GM23248 (cell line): ENCODE measurements at places on chromosomes 12 and 14.

DNA sequence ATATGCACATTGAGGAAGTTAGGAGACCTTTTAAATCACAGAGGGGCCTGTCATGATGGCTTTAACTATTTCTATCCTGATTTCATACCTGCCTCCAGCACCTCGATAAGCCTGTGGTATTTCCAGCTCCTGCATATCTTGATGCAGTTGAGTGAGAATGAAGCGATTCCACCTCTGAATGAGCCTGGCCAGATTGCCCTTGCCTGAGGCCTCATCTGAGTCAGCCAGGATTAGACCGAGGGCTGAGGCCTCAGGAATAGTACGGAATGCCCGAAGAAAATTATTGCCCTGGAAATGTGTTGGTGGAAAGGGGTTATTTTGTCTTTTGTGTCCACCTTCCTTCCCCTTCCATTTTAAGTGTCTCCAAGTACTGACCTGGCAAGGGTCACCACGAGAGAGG lies 8.4 kb upstream of the CNPY2 start:
- DNase-seq: no peak

DNA sequence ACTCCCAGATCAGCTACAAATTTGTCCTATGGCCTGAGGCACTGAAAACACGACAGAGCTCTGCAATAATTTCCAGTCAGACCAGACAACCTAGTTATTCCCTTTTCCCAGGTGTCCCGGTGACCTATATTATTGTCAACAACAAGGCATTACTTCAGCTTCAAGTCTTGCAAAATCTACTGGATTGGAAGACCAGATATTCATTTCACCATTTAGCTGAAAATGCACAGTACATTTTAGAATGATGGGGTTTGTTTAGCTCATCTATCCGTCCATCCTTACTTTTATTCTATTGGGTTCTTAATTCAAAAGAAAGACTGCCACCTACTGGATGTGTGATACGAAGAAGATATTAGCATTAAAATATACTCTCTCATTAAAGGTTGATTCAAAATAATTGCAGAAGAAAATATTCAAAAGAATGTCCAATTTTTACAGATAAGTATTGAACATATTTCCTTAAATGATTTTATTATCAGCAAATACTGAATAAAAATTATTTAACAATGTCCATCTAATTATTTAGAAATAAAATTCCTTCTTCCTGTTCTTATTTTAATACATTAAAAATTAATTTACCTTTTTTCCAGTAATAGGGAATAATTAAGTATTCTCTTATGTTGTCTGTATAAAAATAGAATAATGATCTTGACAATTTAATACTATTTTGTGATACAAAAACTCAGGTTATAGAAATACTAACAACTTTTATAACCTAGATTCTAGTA lies 244.9 kb upstream of the LRIG3 start:
- peak; percentile 79 for DNase-seq

GRCh38 chr14:106507354-106507753 lies 981.0 kb downstream of the TMEM121 start:
- DNase-seq: no peak

GRCh38 chr12:16269946-16270345 lies 7.5 kb downstream of the SLC15A5 start:
- DNase-seq: no peak

GRCh38 chr14:74563233-74563585 lies 48.8 kb downstream of the LTBP2 start:
- DNase-seq: no peak

DNA sequence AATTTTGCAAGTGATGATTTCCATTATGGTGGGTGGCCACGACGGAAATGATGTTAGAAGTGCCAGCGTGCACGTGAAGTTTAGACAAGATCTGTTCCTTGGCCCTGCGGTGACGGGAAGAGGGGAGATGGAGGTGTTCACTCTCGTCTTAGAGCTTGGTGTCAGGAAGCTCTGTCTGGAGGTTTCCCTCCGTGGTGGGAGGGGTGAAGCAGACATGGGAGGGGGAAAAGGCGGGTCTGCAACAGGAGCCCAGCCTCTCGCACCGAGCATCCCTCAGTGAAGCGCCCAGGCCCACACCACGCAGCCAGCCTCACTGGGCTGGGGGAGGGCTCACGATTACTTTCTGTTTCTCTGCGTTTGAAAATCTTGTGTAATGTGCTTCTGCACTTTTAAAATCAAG lies 26.3 kb downstream of the EML1 start:
- DNase-seq: no peak

- no peak for DNase-seq
These were observed 17.6 kb downstream of the C14orf132 start for GRCh38 chr14:96056509-96057422.

GRCh38 chr12:48265777-48266176 lies 62.7 kb upstream of the OR10AD1 start:
- no peak for DNase-seq

DNA sequence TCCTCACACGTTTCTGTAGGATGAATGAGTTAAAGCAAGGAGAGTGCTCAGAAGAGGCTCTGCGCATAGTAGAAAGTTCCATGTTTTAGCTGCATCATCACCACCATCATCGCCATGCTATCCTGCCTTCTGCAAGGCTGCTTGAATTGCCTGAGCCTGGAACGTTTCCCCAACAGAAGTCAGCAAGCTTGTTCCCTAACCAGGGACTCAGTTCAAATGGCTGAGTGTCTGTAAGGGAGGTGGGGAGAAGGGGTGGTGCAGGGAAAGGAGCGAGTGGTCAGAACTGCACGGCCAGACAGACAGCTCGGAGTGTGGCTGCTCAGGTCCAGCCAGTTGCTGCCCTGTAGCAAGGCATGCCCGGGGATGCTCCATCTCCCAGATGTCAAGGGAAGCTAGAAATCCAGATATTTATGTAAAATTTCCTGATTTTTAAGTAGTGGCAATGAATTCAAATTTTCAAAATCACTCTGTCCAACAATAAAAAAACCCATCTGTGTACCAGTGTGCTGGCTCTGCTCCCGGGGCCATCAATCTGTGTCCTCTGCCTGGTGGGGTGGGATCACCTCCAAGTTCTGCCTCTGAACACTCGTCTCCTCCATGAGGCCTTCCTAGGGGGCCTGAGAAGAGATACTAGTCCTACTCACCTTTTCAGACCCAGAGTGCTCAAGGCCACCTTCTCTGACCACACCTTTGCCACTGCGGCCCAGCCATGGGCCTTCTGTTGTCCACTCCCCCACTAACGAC lies 162.7 kb downstream of the FOXN3 start:
- no peak for DNase-seq

DNA sequence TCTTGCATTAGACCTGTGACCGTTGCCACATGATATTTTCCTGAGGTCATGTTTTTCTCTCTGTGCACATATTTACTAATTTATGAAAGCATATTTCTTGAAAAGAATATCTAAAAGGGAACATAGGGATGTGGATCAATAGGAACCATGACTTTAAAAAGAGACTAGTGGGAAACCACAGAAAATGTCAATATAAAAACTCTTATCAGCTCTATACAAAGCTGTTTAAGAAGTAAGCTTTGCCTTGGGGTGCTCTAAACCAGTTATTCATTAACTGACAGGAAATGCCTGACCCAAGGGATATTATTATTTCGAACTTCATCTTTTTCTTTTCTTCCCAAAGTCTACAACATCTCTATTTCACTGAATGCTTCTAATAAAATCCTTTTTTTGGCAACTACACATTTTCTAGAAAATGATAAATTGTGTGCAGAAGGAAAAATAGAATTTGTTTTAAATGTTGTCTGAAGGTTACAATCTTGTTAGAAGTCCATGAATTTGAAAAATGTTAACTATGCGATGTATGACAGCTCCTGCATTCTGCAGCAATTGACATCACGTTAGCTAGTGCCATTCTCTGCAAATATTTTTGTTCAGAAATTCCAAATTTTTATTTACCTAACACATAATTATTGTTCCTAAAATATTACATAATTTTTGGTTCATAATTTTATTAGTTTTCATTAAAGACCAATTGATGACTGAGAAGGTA lies 345.0 kb downstream of the SLC16A7 start:
- no peak for DNase-seq

DNA sequence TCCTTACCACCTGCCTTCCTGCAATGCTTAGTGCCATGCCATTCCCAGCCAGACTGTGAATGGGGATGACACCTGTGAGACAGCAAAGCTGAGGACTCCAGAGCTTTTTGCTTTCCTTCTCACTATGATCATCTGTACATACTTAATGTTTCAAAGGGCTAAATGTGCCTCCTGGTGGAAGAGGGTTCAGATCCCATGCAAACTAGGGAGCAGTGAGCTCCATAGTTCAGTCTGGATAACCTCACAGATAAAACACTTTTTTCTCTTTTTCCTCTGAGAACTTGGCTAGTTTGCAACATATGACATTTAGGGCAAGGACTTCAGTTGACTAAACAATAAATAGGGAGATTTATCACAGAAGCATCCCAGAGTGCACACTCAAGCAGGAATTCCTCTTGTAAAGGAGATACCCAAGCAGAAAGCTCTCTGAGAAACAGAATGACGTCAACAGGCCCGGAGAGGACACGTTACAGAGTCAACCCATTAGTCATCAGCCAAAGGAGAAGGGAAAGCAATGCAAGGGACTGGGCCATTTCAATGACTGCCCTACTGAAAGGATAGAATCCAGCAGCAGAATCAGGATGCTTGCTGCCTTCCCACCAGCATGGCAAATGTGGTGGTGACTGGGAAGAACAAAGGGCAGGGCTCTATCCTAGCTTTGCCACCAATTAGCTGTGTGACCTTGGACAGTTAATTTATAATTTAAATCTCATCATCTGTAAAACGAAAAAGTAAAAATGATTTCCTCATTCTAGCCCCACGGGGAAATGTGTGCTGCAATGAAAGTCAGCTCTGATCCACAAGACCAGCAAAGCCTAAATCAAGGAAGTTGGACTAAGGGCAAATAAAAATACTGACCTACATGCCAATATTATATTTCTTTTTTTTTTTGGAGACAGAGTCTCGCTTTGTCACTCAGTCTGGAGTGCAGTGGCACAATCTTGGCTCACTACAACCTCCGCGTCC lies 80.8 kb upstream of the ACTN1 start:
- DNase-seq: peak; percentile 99

DNA sequence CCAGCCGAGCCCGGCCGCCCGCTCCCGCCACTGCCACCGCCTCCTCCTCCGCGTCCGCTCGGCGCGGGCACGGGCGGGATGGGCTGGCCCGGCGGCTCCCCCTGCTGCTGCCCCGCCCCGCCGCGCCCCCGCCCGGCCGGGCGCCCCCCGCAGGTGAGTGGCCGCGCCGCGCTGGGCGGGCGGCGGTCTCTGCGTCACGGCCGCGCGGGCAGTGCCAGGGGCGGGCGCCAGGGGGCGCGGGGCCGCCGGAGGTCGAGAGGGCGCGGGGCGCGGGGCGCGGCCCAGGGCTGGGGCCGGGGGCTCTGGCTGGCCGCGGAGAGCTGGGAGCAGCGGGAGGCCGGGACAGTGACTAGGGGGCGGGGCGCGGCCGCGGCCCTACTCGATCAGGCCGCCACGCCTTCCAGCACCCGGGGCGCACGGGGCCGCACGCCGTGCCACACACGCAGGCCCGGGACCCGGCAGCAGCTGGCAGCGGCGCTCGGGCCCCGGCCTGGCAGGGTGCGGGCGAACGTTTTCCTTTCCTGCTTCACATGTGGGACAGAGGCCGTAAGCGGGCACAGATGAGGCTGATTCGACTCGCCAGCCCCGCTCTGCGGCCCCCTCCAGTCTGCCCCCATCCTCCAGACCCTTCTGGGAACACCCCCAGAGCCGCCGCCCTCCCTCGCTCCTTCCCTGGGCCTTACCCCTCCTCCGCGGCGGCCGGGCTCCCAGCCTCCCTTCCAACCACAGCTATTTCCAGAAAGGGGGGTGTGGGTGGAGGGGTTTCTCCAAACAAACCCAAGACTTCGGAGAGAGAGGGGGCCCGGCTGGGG lies 2.4 kb upstream of the TNS2 start:
- DNase-seq: peak; percentile 87

- DNase-seq: peak; percentile 58
These were observed 95.9 kb upstream of the PPP2R5C start for GRCh38 chr14:101665478-101666078.

- no peak for DNase-seq
These were observed 132.6 kb downstream of the INSM2 start for GRCh38 chr14:35666429-35667043.

- no peak for DNase-seq
These were observed 38.7 kb downstream of the STX2 start for GRCh38 chr12:130800312-130800711.

DNA sequence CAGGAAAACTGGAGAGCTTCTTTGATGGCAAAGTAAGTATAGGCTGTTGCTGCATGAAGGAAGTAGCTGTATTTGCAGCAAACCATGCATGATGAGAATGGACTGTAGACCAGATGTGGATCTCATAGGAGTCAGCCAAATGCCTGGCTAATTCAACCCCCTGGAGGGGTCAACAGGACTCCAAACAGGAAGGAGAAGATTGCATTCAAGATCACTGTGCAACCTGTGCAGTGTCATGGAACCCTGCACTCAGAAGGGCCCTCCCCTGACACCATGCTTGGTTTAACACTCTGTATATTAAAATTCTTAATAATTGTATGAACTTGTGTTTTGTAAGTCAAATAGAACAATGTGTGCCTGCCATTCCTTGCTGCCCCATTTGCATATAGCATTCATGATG lies 225.1 kb upstream of the FSCB start:
- no peak for DNase-seq

GRCh38 chr12:113802966-113803758 lies 163.0 kb downstream of the RBM19 start:
- DNase-seq: no peak

DNA sequence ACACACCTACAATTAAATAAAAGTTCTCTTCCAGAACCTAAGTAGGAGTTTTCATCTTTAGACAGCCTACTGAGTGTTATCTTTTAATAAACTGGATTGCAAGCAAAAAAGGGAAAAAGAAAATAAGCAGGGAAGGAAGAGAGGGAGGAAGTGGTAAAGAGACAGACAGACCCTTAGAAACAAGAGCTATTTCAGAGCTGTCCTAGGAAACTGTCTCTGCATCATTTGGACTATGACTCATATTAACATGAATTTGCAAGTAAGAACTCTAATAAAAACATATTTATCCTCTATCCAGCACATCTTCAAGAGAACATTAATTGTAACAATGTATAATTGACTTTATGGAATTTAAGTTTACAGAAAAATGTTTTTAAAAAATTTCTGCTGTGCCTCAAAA lies 438.8 kb upstream of the USP15 start:
- DNase-seq: no peak

- no peak for DNase-seq
These were observed 54.1 kb upstream of the DIO3 start for GRCh38 chr14:101506926-101507835.

DNA sequence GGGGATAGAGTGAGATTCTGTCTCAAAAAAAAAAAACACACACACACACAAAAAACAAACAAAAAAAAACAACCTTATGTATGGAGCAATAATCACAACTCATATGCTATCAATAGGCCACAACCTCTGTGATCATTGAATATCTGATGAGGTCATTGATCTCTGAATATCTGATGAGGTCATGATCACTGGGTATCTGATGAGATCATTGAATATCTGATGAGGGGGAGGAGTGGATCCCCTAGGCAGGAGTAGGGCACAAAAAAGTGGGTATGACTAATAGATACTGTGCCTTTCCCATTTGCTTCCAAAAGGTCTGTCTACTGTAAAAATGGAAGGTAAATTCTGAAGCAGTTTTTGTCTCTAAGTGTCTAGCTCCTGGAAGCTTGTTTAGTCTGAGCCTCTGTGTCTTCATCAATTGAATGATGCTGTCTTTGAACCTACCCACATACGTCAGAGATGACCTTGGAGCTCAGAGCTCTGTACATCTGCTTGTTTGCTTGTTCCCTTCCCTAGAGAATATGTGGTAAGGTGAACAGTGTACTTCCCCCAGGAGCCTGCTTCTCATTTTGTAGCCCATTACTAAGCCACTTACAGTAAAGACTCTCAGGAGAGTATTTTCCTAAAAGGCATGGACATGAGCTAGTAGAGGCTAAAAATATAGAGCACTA lies 13.6 kb downstream of the PAH start:
- no peak for DNase-seq

- no peak for DNase-seq
These were observed 900.9 kb downstream of the FLRT2 start for GRCh38 chr14:86430853-86431252.
